ENCODE measurements at places on chromosomes 4 and X.
A peak's percentile ranks its signal among the peaks of the same experiment; 100 is the strongest.

DNA sequence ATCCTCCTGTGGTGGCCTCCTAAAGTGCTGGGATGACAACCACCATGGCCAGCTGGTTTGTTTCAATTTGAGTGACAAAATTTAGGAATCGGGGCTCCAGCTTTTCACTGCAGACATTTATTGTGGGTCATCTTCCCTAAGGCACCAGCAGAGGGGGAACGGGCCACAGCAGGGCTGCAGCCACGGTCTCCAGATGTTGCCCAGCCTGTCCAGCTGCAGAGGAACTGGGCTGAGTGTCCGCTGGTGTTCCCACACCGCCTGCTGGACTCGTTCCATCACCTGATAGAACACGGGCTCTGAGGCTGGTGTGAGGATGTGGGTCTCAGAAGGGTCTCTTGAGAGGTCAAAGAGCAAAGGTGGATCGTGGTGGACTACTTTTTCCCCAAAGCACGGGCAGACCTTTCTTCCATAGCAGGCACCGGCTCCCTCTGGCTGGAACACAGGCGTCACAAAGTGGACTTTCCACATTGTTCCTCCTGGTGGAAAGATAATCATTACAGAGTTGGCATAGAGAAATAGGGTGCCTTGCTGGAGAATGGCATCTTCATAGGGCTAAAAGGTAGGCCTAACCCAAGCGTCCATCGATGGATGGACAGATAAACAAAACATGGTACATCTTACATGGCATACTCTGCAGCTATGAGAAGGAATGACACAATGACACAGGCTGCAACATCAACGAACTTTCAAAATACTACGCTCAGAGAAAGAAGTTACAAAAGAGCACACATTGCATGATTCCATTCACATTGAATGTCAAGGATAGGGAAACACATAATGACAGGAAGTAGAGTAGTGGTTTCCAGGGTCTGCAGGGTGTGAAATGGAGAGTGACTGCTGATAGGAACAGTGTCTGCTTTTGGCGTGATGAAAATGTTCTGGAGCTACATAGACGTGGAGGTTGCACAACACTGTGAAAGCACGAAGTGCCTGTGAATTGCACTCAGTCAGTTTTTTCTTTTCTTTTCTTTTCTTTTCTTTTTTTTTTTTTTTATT is 5.9 kb upstream of the ARSD start:
- DNase-seq = no peak

GRCh38 chr4:138821331-138821730 is 194.2 kb upstream of the NOCT start:
- DNase-seq = no peak

GRCh38 chr4:1238676-1239000 is 10.3 kb downstream of the CTBP1 start:
- no peak for DNase-seq

- DNase-seq = no peak
Measured at GRCh38 chrX:132364313-132364712, 124.5 kb downstream of the MBNL3 start.

- DNase-seq = no peak
Measured at GRCh38 chr4:136124251-136124745, 1408.0 kb downstream of the PCDH18 start.

DNA sequence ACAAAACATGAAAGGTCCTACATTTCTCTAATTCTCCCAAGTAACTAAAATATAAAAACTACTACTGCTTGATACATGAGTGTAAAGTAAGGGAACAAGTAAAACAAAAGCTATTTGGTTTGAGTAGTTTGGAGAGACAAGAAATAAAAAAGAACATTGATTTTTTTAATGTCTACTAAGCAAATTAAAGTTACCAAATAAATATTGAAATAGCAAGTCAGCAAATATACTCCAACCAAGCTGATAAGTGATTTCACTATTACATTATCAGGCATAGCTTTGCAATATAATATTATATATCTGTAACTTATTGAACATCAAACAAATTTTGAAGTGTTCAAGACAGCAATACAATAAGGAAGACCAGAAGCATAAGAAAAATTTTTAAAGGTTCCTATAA is 60.3 kb downstream of the LCORL start:
- no peak for DNase-seq

DNA sequence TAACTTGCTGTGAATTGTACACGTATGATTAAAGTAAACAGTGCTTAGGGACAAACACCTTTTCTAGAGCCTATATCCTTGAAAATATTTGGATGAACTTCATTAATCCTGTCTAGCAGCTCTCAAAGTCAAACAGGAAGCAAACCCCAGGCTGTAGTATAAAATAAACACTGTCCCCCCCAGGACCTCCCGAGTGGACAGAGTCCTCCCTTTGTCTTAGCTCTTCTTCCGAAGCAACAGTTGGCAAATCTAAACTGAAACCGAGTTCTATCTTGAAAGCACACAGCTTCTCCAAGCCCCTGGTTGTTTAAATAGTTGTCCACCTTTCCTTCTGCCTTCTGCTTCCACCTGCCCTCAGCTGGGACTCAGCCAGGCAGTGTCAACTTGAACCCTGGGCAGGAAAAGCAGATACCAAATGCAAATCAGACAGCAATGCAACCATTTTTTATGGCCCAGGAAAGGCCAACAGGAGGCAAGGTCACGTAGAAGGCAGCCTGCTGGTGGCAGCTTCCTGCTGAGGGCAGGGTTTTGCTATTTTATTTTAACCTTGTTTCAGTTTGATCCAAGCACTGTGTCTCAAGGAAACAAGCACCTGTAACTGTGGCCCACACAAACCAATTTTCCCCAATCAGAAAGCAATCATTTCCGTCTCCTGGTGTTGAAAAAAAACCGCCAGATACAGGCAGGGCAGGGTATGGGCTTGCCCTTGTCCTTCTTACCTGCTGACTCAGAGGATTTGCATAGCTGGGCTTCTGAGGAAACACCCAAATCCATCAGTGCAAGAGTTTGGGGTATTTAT is 110.3 kb upstream of the KIT start:
- DNase-seq = no peak

GRCh38 chrX:25072247-25072646 is 56.5 kb upstream of the ARX start:
- no peak for DNase-seq

- DNase-seq = no peak
Measured at GRCh38 chr4:174561560-174561959, 39.3 kb upstream of the HPGD start.

DNA sequence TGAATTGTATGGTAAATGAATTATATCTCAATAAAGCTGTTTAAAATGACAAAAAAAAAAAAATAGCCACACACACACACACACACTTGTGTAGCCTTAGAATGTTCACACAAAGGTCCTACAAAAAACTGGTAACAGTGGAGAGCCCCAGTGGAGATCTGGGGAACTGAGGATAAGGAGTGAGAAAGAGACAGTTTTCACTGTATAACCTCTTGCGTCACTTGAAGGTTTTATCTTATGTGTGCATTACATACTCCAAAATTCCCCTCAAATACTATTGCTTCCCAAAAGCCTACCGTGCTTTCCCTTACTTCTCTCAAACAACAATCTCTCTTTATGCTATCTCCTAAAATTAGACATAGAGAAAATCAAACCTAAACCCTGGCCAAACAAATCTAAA is 67.8 kb downstream of the SMC1A start:
- no peak for DNase-seq

- no peak for DNase-seq
Measured at GRCh38 chr4:117137145-117137544, 51.8 kb upstream of the TRAM1L1 start.

DNA sequence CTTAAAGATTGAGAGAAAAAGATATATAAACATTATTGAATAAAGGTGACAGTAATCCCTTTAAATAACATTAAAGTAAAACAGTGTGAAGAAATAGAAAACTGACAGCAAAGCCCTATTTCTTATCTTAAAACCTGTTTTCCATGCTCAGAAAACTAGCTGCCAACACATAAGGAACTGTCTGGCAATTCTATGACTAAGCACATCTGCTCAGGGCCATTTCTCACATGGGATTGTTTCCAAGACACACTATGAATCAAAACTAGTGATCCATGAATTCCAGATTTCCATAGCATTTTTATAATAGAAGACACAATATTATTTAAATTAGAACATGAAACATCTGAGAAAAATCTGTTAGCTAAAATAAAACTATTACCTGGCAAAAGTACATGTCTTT is 113.4 kb downstream of the SCLT1 start:
- DNase-seq = no peak

GRCh38 chr4:19473569-19473968 is 778.1 kb upstream of the SLIT2 start:
- DNase-seq = no peak

DNA sequence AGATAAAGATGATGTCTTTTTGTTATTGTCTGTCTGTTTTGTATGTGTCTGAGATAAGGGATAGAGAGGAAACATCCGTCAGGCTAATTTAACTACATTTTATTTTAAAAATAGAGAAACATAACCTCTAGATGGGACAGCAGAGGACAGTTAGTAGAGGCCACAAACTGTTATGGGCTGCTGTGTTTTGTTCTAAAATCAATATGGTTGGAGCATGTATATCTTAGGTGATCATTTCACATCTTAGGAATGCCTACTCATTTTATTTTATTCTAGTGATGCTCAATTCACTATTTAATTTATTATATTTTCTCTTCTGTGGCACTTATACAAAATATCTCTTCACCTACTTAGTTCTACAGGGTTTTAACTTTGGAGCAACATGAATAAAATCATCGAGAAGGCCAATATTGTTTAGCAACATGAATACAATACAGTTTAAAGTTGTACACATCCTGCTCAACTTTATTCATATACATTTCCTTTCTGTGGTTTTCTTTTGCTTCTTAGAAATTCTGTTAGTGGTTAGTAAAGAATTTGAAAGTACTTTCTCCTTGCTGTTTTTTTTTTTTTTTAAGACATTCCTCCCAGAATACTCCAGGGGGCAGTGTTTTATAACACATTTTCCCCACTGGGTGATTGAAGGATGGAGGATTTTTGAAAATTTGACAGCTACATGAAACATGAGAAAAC is 392.9 kb downstream of the UNC5C start:
- no peak for DNase-seq

DNA sequence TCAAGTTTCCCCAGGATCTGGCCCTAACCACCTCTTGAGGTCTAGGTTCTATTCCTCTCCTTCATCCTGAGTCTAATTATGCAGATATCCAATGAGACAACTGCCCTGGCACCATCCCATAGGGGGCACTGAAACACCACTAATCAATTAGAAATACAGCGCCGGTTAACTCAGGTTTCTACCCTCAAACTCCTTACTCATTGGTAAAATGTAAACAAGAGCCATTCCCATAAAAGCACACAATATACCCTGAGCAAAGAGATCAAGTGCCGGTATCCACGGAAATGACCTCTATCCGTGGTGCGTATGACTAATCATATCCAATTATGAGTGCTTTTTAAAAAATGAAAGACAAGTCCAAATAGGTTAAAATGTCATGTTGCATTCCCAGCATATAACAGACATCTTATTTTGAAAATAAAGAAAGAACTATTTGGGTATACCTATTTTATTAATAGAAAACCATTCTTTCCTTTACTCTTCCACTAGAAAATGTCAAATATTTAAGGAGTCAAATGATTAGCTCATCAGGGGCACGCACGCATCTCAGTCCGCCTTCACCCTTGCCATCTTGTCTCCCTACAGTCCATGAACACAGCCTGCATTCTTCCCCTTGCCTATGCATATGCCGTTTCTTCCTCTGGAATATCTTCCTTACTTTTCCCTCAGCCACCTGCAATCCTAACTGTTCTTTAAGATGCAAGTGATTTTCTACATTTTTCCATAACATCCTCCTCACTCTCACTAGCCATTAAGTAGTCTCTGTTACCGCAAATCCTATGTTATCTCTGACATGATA is 141.1 kb downstream of the MAML3 start:
- DNase-seq = peak; percentile 40

DNA sequence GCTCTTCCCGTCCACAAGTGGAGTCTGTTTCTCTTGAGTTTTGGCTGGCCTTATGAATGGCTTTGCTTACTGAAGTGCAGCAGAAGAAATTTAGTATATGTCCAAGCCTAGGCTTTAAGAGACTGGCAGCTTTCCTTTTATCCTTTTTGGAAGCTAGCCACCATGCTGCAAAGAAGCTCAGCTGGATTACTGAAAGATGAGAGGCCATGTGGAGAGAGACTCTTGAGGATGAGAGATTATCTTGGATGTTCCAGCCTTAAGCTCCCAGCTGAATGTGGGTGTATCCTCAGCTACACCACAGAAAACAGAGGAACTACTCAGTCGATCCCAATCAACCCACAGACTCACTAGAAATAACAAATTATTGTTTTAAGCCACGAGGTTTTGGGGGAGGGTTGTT is 12.5 kb downstream of the CCNG2 start:
- no peak for DNase-seq

DNA sequence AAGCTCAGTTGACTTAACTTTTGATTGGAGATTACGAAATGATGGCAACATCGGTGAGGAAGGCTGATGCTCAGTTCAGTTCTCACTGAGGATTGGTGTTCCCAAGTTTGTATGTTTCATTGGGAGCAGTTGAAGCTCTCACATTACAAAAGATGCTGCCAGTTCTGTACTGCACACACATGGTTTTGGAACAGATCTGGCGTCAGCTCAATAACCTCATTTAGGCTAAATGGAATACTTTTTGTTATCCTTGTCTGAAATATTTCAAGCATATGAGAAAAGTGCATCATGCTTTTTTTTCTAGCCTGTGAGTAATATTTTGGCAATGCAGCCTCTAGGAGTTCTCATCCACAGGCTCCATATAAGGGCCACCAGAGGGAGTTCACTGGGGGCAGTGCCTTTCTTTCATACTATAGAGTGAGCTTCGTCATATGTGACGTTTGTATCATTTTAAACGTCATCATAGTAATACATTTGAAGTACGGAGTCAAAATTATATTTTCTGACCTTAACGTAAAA is 4.1 kb downstream of the ENPEP start:
- DNase-seq = no peak

DNA sequence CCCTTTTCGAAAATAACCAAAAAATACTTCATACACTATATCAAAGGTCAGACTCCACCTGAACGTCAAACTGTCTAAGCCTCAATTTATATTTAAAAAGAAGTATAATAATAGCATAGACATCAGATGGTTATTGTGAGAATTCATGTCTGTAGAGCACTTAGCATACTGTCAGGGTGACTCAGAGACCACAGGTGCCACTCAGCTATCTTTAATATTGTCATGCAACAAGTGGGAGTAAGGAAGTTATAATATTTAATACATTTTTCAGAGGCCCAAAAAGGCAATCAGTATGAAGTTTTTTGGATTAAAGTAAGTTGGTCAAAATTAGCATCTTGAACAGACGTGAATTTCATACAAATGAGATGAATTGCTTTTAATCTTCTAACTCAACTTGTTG is 93.3 kb downstream of the PHOX2B start:
- DNase-seq = no peak

GRCh38 chr4:159946983-159947615 is 844.2 kb downstream of the RAPGEF2 start:
- DNase-seq = no peak

GRCh38 chr4:95889662-95890061 is 49.8 kb downstream of the PDHA2 start:
- no peak for DNase-seq
